Effector memory CD8-positive, alpha-beta T cell (primary cell): ENCODE measurements at places on chromosomes 1 and 21.
A peak's percentile ranks its signal among the peaks of the same experiment; 100 is the strongest.

DNA sequence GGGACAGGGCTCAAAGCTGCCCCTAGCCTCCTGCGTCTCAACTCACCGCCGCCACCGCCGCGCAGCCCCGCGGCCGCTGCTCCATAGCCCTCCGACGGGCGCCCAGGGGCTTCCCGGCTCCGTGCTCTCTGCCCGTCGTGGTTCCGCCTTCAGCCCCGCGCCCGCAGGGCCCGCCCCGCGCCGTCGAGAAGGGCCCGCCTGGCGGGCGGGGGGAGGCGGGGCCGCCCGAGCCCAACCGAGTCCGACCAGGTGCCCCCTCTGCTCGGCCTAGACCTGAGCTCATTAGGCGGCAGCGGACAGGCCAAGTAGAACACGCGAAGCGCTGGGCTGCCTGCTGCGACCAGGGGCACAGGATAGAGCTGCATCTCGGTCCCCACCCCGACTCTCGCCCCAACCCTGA is at the start of gene TNFRSF25:
TSS of gene TNFRSF25 (minus strand) at position 151 of the 400 bp plus-strand sequence. CDS start at position 85, 66 bp downstream.
- DNase-seq = peak; percentile 40

GRCh38 chr1:42259059-42259738 is 75.8 kb downstream of the FOXJ3 start:
- no peak for DNase-seq

DNA sequence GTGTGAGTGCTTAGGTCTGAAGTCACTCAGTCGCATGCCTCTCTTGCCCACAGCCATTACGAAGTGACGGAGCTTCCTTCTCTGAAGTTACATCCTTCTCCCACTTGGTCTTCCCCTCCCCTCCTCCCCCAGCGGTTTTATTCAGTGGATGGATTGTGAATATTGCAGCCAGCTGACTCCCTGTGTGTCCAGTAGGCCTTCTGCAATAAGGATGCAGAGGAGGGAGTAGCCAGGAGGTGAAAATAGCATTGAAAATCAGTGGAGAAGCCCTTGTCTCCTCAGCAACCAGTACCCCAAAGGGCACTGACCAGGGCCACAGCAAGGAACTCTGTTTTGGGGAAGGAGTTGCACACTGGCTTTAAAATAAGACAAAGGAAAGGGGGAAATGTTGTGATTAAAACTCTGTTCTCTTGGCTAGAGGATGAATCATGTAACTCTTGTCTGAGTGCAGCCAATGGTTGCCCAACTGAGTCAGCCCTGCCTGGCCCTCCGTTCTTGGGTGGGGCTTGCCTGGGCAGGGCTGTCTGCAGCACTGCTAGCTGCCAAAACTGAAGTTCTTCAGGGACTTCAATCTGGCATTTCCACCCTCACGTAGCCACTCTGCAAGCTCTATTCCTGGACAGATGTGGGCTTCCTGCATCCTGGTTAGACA is 4.3 kb downstream of the S100A10 start:
- DNase-seq = no peak

DNA sequence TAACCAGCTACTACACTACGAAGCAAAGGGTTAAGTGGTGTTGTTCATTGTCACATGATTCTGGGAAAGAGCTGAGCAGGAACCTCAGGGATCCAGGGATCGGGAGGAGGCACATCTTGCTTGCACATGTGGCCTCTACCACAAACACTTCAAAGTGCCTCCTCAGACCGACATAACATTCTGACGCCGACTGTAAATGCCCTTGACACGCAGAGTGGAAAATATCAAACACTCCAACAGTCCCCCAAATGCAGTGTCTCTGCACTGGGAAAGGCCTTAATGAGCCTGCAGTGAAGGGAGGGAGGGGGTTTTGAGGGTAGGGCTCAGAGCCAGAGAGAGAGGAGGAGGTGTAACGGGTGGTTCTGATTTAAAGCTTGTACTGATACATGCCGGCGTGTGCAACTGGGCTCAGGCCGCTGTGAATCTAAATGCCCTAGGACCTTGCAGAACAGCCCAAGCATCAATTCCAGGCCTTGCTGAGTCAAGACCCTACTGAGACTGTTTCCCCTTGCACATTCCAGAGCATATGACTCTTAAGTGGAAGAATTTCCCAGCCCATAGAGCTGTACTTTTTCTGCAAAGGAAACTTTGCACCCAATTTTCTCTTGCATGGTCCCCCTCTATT is 163.7 kb downstream of the NTMT2 start:
- DNase-seq = no peak
